ENCODE measurements at places on chromosomes 1 and 21. TPM values are rescaled to one million over a fixed set of nuclear protein-coding genes. Genes with fewer than 3 reads are reported as not detected.

DNA sequence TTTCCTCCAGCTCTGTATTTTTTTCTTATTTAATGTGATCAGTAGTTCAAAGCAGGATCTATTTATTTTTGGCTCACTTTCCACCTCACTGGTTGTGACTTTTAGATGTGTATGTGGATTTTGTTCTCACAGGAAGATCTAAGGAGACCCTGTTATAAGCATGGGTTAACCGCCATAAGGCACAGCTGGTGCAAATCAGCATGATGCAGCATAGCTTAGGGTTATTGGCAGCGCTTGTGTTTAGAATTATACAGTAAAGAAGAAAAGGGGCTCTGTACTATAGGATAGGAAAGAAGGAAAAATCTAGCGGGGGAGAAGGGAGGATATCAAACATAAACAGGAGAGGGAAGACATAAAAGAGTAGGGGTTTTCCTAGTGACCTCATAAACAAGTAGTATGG is 26.9 kb upstream of the RGL1 start:
- DNase-seq: no peak

DNA sequence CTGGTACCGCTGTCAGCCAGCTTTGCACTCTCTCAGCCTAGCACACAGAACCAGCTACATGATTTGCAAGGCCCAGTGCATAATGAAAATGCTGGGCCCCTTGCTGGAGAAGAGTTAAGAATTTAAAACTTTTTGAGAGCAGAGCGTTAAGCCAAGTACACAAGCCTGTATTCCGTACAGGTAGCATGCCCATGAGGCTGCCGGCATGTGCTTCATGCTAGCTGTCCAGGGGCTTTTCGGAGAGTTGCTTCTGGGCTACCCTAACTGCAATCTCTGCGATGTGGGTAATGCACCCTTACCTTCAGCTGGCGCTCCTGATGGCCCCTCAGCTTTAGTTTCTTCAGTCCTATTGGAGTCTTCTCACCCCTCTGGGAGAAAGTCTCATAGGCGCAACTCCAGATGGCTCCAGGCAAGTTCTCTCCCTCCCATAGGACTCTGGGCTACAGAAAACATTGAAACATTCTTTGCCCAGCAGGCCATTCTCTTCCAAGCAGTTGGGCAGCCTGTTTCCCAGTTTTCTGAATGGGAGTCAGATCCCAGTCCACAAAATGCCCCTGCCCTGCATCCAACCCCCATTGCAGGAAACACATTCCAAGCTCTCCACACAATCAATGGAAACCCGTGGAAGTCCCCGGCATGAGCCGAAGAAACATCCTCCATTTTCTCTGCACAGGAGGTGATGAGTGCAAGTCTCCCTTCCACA is 5.7 kb upstream of the AKT3 start:
- DNase-seq: peak; percentile 7

LGR6 gene
- total RNA-seq: 0.23 TPM

IFNLR1 gene
- 3.1 TPM for total RNA-seq

LDLRAD1 gene
- not detected for total RNA-seq

GRCh38 chr21:15000081-15000480 is 64.7 kb downstream of the NRIP1 start:
- no peak for DNase-seq

SEC16B gene
- 0.49 TPM for total RNA-seq

- DNase-seq: no peak
Observed at GRCh38 chr1:108590957-108591356, 31.1 kb downstream of the EEIG2 start.

- no peak for DNase-seq
Observed at GRCh38 chr21:14056771-14057191, 154.0 kb downstream of the LIPI start.

DNA sequence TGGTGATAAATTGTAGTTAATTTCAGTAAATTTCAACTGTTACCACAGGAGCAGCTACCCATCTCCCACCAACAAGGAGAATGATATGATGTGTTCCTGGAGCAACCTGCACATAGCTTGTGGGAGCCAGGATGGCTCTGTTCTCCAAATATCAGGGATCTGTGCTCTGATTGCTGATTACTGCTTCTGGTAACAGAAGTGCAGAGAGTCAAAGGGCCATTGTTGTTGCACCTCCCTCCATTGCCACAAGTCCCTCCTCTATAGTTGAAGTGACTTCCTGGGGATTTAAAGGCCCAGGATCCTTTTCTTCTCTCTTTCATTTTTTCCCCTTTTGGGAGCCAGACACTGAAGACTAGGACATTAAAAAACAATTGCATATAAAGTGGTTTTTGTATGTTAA is 51.6 kb upstream of the HPDL start:
- no peak for DNase-seq

UBL4B gene
- total RNA-seq: not detected

- DNase-seq: no peak
Observed at GRCh38 chr1:81509594-81509993, 291.1 kb upstream of the ADGRL2 start.

DNA sequence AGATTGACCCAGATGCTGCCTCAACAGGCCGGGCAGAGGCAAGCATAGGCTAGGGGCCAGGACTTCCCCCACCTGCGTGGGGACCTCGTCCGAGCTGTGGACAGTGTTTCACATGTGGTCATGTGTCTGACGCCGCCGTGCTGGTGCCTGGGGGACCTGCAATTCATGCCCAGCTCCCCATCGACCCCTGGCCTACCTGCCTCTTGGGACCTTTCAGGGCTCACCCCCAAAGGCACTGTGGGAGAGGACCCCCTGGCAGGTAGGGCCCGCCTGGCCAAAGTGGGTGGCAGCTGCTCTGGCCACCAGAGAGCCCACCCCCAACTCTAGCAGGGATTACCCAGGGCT is 4.4 kb downstream of the TMEM201 start:
- no peak for DNase-seq

GRCh38 chr1:213136190-213136917 is 85.3 kb downstream of the RPS6KC1 start:
- DNase-seq: no peak

GRCh38 chr21:16124378-16125138 is 394.8 kb downstream of the USP25 start:
- no peak for DNase-seq

DNA sequence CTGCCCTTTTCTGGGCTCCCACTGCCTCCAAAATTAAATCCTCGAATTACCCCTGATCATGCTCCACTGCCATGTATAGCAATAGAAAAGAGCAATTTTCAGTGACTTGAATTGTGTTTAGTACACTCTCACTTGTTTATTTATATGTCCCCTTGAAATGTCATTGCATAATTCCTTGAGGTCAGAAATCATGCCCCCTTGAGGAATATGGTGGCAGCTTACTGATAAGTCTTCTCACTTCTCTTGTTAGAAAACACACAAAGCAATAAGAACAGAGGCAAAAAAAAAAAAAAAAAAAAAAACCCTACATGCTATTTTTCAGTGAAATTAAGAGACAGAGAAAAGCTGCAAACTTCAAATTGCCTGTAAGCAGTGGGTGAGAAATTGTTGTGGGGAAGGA is 37.5 kb downstream of the GPR88 start:
- no peak for DNase-seq

HMCN1 gene
- 22.2 TPM for total RNA-seq

DNA sequence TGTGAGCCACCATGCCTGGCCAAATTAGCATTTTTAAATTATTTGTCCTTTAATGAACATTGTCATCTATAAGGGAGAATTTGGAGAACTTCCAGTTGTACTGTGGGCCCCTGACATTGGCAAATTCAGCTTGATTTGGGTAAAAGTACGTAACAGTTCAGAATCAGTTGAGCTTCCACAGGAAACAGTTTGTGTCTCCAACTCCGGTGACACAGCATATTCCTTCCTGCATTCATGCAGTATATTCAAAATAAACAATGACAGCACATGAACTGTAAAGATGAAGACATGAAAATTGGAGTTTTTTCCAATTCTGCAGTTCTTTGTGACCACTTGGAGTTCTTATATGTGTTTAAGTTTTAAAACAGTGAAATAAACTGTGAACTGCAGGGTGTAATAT is 28.2 kb downstream of the RNF220 start:
- DNase-seq: no peak

DNA sequence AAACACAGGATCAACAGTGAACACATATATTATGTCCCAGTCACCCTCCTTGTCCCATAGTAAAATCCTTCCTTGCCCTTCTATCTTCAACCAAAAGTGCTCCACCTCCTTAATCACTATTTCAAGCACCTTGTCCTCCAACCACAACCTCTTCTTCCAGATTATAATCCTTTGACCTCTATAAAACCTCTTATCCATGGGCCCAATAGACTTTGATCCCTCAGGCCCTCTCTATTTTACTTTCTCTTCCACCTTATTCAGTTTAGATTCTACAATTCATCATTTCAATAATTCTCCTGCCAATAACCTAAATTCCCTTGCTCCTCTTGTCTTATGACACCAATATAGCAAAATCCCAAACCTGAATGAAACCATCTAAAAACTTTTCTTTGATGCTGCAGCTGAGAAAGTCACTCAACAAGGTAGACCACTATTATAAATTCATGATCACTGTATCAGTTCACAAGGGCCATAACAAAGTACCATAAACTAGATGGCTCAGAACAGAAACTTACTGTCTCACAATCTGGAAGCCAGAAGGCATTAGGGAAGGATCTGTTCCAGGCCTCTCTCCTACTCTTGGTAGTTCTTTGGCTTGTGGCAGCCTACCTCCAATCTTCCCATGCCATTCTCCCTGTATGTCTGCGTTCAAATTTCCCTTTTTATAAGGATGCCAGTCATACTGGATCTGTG is 24.8 kb downstream of the EPS15 start:
- DNase-seq: no peak

DNA sequence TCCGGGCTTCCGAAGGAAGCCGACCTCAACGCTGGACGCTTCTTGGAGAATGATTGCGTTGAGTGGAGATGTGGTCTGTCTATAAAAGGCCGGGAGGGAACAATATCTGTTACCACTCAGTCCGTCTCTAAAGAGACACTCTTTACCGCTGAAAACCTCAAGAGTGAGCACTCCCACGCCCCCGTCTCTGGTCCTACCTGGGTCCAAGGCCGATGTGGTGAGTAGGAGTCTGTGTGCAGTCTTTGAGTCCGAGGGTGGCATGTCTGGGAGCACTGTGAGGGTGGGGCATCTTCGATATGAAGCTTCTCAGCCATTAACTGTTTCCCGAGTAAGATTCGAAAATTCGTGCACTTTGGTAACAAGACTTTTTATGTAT is 576 bp downstream of the ZFP69 start:
- DNase-seq: no peak

DNA sequence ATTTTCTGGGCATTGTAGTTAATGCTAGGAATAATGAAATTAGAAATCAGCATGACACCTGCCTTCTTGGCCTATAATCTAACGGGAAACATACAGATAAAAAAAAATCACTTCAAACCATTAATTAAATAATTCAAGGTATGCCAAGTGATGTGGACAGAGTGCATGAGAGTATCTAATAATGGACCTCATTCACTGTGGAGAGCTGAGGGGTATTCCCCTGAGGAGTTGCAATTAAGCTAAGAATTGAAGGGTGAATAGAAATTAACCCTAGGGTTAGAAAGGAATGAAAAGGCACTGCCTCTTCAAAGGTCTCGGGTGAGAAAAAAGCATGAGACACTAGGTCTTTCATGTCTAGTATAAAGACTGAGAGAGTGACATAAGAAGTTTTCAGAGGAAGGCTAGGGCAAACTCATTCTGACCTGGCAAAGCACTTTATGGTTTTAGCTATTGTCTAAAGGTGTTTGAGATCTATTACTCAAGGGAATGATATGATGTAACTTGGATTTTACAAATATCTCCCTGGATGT is 466.1 kb downstream of the KCNT2 start:
- no peak for DNase-seq

GRCh38 chr1:162133566-162133965 is 64.1 kb downstream of the NOS1AP start:
- DNase-seq: no peak

RGS5 gene
- 581 TPM for total RNA-seq

PLEKHA6 gene
- 3.7 TPM for total RNA-seq

LRRC53 gene
- not detected for total RNA-seq

GRCh38 chr1:110424699-110425611 is 17.5 kb upstream of the LAMTOR5 start:
- no peak for DNase-seq

DNA sequence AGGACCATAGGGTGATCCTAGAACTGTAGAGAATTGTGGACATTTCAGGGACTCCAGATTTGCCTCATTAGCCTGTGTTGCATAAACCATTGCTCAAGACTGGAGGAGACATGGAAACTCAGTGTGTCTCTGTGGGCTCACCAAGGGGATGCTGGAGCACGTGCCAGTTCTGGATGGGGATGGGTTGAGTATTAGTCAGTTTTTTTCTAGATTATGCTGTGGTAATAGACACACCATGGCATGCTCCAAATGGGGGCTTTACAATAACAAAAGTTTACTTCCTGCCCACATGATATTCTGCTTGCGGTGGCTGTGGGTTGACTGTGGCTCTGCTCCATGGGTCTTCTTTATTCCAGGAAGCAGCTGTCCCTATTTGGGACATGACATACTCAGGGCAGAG is 125.4 kb downstream of the FOXD2 start:
- DNase-seq: no peak

GRCh38 chr1:90133133-90133532 is 138.2 kb downstream of the ZNF326 start:
- DNase-seq: peak; percentile 37

- no peak for DNase-seq
Observed at GRCh38 chr1:182444497-182444896, 5.4 kb upstream of the RGSL1 start.

RNU1-4 gene
- total RNA-seq: 3,428 TPM

DNA sequence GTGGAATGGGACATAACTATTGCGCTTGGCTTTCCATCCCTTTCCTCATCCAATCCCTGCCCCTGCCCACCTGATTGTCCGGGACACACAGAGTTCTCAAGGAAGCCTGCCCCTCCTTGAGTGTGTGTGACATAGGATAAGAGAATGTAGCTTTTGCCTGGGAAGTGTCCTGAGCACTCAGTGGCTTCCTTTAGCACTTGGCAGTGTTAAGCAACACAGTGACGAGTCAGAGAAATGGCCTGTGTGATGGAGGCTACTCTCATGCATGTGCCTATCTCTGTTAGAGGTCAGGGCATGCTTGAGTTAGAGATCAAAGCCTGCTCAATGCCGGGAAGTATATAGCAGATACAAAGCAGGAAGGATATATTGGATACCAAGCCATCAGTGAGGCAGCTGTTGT is 289.5 kb downstream of the SIPA1L2 start:
- no peak for DNase-seq

DNA sequence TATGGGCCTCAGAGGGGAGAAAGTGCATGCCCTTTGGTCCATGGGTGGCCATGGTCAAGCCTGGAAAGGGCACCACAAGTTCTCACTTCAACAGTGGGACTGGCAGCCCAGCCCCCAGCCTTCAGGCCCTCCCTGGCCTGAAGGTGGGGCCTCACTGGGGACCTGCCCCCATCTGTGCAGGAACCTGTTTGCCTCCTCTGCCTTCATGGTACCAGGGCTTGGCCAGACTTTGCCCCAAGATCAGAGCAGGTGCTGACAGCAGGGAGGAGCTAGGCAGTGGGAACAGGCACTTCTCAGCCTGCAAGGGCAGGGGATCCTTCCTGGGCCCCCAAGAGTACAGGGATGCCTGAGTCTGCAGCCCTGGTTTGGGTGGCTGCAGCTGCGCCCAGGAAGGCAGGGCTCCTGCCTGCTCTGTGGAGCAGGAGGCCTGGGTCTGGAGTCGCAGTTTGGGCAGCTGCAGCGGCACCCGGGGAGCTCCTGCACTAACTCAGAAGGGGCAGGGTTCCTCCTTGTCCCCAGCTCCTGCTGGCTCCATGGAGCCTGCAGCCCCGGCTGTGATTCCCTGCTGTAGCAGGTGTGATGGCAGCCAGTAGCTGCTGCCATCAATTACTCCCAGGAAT is 460.1 kb upstream of the NCAM2 start:
- DNase-seq: no peak
